T-helper 2 cell treated with Interferon-gamma antibody and Interleukin-4, amounts not matched to agents 5 μg/mL and 100 μg/mL, for 36 hours (primary cell): ENCODE measurements at places on chromosomes 7 and 10.

GRCh38 chr7:42099066-42099465 lies 137.9 kb downstream of the GLI3 start:
- no peak for DNase-seq

GRCh38 chr10:49299816-49300139 lies 808 bp downstream of the C10orf71 start:
- DNase-seq, result no peak

- DNase-seq, result no peak
These were observed 102.1 kb upstream of the ABI1 start for GRCh38 chr10:26962835-26963234.

- DNase-seq, result no peak
These were observed 35.8 kb downstream of the PRF1 start for GRCh38 chr10:70566515-70567290.

DNA sequence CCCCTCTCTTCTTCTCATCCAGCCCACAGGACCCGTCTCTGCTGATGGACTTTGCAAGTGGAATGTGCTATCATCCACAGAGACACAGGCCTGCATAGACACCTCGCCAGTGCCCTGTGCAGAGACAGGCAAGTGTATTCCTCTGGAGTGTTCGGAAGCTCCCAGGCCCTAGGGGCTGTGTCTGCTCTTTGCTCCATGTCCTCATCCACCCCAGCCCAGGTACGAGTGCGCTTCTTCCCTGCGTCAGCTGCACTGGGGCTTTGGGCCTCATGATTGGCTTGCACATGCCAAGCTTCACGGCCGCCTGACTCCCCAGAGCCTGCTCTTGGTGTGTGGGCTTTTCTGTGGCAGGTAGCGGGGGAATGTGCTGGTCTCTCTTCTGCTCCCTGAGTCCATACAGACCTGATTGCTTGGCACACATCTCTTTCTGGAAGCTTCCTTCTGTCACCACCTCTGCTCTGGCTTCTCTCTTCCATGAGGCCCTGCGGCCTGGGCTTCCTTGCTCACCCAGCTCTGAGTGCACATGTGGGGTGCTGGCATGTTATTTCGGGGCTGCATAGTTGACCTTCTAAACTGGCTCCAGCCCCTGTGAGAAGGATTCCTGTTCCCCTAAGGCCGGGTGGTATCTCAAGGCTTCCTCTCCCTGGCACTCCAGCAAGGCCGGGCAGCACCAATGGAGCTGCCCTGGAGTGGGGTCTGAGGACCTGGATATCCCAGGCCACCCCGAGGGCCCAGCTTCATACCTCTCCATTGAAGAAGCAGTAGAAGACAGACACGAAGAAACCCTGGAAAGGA lies 27.8 kb downstream of the CRHR2 start:
- no peak for DNase-seq

DNA sequence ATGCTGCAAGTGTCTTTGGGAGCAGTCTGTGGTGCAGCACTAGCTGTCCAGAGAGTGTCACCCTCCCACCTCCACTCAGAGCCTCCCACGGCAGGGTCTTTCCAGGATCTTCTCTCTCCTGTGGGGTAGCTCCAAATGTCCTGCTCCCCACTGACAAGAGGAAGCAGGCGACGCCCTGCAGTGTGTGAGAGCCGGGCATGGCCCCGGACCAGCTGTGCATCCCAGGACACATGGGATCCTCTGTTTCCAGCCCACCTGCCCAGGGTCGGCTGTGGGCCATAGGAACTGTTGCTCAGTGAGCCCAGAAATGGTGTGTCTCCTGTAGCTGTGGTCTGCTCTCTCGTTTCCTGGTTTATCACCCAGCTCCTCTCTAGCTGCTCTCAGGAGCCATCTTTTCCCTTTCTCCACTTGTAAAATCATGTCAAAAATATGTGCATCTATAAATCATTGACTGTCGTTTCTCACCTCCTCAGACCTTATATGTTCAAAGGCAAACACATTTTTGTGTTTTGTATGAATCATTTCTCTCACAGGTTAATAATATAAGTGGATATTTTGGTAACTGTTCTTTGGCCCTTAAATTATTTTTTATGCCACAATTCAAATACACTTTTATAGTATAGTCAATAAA lies 74.9 kb downstream of the VWC2 start:
- no peak for DNase-seq

- DNase-seq, result no peak
These were observed 36.9 kb downstream of the MEIG1 start for GRCh38 chr10:14995964-14996565.

DNA sequence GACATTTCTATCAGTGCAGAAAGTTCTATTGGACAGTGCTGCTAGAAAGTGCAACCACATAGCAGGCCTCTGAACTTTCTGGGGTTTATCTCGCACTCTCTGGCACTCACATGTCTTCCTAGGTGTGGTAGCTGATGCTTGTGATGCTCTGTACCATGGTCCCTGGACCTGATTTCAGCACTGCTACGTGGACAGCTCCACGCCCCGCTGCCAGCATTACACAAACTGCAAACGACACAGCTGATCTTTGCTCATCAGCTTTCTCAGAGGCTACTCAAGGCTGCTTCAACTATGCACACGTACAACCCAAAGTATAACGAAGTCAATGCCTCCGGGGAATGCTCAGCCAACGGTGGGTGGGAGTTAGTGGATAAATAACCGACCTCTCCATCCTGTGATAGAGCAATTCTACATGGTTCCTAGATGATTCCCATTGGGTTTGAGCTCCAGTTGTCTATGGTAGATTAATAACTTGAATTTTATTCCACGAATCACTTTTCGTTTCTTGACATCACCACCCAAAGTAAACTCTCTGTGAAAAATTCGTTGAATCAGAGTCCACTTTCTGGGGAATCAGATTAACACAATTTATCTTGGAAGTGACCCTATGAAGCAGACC lies 302.5 kb downstream of the ACTR3B start:
- no peak for DNase-seq

- no peak for DNase-seq
These were observed 500.4 kb downstream of the GFRA1 start for GRCh38 chr10:115772606-115773005.

GRCh38 chr7:106644999-106645398 lies 16.0 kb downstream of the CCDC71L start:
- DNase-seq, result no peak
